ENCODE measurements at places on chromosomes 4 and X. TPM values are rescaled to one million over a fixed set of nuclear protein-coding genes. Genes with fewer than 3 reads are reported as not detected.

DNA sequence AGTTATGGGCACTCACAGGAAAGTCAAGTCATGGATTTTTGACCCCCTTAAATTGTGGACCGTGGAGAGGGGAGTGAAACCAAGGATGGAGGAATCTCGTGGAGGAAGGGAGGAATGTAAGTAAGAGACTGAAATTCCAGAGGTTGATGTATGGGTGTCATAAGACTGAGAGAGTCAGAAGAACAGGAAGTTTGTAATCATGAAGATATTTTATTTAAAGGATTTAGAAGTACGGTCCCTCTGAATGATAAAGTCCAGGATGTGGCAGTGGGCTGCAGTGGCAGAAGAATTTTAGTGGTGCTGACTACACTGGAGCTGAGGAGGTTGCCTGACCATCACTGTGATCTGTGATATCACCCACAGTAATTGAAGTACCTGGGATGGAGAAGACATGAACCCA lies 57.8 kb downstream of the DCLK2 start:
- no peak for DNase-seq

- no peak for DNase-seq
Measured at GRCh38 chrX:31255310-31256033, 183.6 kb upstream of the FTHL17 start.

- DNase-seq = no peak
Measured at GRCh38 chr4:41366911-41367517, 110.3 kb downstream of the UCHL1 start.

DNA sequence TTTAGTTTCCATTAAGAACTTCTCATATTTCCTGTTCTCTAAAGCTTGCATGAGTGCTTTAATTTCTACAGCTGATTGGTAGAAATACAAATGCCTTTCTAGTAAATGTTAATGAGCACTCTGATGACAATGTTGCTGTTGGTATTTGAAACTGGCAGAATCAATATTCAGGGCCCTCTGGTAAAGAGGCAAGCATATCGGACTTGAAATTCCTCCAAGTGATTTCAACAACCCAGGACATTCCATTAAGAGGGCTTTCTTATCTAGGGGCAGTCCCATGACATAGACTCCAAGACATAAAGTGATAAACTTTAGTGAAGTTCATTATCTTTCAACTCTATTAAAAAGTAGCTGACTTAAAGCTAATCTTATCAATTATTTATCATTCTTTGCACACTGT lies 83.1 kb upstream of the VCX start:
- DNase-seq = no peak

The RAB33A gene
- total RNA-seq = not detected

The CXCL11 gene
- 0.10 TPM for total RNA-seq
